ENCODE measurements at places on chromosomes 7 and 10. TPM values are rescaled to one million over a fixed set of nuclear protein-coding genes. Genes with fewer than 3 reads are reported as not detected.

The RSU1 gene
- 51.4 TPM for total RNA-seq

The NUTM2A gene
- total RNA-seq = 0.38 TPM

The ZNF138 gene
- 7.2 TPM for total RNA-seq

The CYP2C19 gene
- total RNA-seq = not detected

The ANKRD26 gene
- total RNA-seq = 6.1 TPM

The GHITM gene
- 120 TPM for total RNA-seq

The NAPEPLD gene
- total RNA-seq = 8.2 TPM

The GPR15LG gene
- total RNA-seq = 1.5 TPM

The SLC13A1 gene
- total RNA-seq = 0.10 TPM

The ERVW-1 gene
- not detected for total RNA-seq

The C7orf33 gene
- not detected for total RNA-seq

The ATG9B gene
- total RNA-seq = 0.36 TPM

The TSPAN33 gene
- 113 TPM for total RNA-seq

The CALHM2 gene
- 15.3 TPM for total RNA-seq

The PHKG1 gene
- total RNA-seq = 0.82 TPM

The CTAGE6 gene
- total RNA-seq = not detected

The TEX36 gene
- total RNA-seq = not detected

The RPEL1 gene
- not detected for total RNA-seq

The C10orf53 gene
- total RNA-seq = not detected

The CTAGE4 gene
- 1.3 TPM for total RNA-seq

The PRSS37 gene
- not detected for total RNA-seq

The NODAL gene
- total RNA-seq = 0.11 TPM

The TMEM140 gene
- 5.2 TPM for total RNA-seq

The ZNF239 gene
- total RNA-seq = 0.35 TPM

The PKD1L1 gene
- total RNA-seq = 0.05 TPM

The NKX1-2 gene
- not detected for total RNA-seq

The ABCC2 gene
- 0.24 TPM for total RNA-seq

The RRP12 gene
- 48.3 TPM for total RNA-seq

The COL17A1 gene
- not detected for total RNA-seq

The KCND2 gene
- 12.5 TPM for total RNA-seq

The CNPY1 gene
- total RNA-seq = not detected

The DMBT1 gene
- total RNA-seq = 0.13 TPM

The UPK3B gene
- 1.3 TPM for total RNA-seq

The WDR86 gene
- not detected for total RNA-seq

The COBL gene
- 0.21 TPM for total RNA-seq

The SEMA3D gene
- not detected for total RNA-seq

The RALA gene
- total RNA-seq = 22.7 TPM

The SUN1 gene
- 69.3 TPM for total RNA-seq

The FMC1 gene
- total RNA-seq = 10.9 TPM

The SKIDA1 gene
- 0.13 TPM for total RNA-seq

The NPFFR1 gene
- not detected for total RNA-seq

The KBTBD2 gene
- 11.8 TPM for total RNA-seq

The MUC3A gene
- total RNA-seq = 0.10 TPM

The SLC39A12 gene
- total RNA-seq = 0.67 TPM

The BRAF gene
- 20.2 TPM for total RNA-seq

The C10orf143 gene
- total RNA-seq = 2.8 TPM

The WAPL gene
- total RNA-seq = 31.2 TPM

The NEBL gene
- total RNA-seq = 0.08 TPM

The WNT2 gene
- total RNA-seq = 0.37 TPM

The ITIH5 gene
- total RNA-seq = 0.05 TPM

The FAM13C gene
- not detected for total RNA-seq

The KLLN gene
- 2.0 TPM for total RNA-seq

The NRAP gene
- not detected for total RNA-seq

The GTF2IRD1 gene
- total RNA-seq = 2.6 TPM

The PRKAR2B gene
- total RNA-seq = 0.48 TPM

Measured in GM12878 (cell line).